ENCODE measurements at places on chromosomes 1 and 21.

DNA sequence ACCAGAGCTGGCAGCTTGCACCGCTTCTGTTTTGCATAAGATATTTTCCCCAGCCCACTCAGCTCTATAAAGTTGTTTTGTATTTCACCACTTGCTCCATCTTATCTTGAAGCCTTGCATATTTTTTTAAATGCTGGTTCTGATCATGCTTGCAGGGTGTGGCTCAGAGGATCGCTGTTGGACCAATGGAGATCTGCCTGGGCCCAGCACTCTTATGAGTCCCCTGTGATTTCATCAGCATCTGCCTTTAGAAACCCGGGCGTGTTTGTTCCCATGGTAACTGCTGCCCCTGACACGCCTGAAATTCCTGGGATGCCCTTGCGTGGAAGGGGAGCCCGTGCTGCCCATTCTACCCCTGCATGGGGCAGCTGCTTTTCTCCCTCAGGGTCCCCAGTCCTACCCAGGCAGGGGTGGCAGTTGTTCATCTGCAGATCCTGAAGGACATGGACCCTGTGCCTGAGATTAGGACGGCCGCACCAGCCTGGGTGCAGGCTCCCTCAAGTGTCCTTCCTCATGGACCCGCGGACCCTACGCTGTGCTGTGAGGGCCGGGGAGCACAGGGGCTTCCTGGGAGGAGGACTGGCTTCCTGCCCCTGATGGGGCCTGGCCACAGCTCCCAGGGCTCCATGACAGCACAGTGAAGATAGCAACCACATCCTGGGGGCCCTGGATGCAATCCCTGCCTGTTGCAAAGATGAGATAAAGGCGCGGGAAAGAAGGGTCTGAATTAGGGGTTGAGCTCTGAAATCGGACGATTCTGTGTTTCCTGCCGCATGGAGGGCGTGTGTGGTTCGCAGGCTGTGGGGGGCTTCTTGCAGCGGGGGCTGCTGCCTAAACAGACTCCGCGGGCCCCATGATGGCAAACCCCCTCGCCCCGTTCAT is 226.5 kb downstream of the SDCCAG8 start:
- no peak for DNase-seq

- no peak for DNase-seq
These were observed 45.9 kb downstream of the SYF2 start for GRCh38 chr1:25186161-25187007.

DNA sequence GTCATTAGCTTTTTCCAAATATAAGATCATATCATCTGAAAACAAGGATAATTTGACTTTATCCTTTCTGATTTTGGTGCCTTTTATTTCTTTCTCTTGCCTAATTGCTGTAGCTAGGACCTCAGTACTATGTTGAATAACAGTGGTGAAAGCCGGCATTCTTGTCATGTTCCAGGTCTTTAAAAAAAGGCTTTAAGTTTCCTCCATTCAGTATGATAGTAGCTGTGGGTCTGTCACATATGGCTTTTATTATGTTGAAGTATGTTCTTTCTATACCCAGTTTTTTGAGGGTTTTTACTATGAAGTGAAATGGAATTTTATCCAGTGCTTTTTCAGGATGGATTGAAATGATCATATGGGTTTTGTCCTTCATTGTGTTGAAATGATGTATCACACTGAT is 115.8 kb downstream of the DUSP10 start:
- no peak for DNase-seq

- no peak for DNase-seq
These were observed 15.3 kb downstream of the VAV3 start for GRCh38 chr1:107949467-107950253.

GRCh38 chr1:161981735-161982506 is 41.7 kb downstream of the OLFML2B start:
- DNase-seq = no peak

GRCh38 chr1:112255080-112255479 is 140.9 kb upstream of the CTTNBP2NL start:
- DNase-seq = no peak

- DNase-seq = no peak
These were observed 125.0 kb upstream of the IVNS1ABP start for GRCh38 chr1:185442050-185442449.

DNA sequence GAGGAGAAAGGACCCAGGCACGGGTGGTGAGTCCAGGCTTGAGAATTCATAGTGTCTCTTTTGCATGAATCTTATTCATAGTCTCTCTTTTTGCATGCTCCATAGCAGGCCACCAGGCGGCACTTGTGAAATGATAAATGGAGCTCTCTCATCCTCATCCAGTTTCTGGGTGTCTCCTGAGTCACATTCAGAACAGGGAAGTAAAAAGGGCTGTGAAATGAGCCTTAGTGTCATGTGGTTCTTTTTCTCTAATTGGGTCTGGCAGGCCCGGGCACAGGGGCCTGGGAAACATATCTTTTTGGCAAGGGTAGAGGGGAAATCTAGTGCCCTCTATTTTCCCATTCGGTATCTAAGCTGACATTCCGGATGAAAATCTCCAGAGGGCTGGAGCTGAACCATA is 19.1 kb upstream of the NCF2 start:
- DNase-seq = no peak

GRCh38 chr1:164534863-164535610 is 23.9 kb upstream of the PBX1 start:
- DNase-seq = no peak

DNA sequence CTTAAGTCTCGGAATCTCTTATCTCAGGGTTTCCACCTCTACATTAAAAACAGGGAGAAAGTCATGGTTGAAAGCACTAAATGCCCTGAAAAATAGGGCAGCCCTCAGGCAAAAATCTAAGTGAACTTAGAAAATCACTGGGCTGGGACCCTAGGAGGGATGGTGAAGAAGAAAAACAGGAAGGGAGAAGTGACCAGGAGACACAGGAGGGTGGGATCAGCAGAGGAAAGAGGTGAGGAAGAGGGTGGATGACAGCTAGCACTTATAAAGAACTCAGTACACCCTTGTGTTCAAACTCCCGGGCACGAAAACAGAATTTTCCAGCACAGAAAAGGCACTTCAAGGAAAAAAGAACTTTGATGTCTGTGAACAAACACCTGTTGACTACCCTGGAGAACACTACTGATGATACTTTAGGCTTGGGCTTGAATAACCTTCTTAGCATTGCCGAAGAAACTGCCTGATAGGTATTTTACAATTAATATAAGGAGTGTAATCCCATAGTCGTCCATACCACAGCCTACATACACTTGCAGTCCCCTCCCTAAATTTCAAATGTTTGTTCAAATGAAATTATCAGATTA is 2.0 kb downstream of the CHML start:
- DNase-seq = no peak

DNA sequence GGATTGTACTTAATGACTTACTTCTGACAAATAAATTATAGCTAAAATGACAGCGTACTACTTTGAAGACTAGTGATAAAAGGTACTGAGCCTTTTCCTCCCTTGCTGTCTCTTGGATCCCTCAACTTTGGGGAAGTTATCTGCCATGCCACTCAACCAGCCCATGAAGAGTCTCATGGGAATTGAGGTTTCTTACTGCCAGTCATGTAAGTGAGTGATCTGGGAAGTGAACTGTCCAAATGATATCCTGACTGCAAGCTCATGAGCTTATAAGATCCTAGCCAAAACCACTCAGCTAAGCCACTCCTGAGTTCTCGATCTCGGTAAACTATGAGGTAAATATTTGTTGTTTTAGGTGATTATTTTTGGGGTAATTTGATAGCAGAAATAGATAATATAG is 247.8 kb downstream of the NCAM2 start:
- no peak for DNase-seq

GRCh38 chr1:53376742-53377437 is 49.0 kb upstream of the LRP8 start:
- DNase-seq = no peak

DNA sequence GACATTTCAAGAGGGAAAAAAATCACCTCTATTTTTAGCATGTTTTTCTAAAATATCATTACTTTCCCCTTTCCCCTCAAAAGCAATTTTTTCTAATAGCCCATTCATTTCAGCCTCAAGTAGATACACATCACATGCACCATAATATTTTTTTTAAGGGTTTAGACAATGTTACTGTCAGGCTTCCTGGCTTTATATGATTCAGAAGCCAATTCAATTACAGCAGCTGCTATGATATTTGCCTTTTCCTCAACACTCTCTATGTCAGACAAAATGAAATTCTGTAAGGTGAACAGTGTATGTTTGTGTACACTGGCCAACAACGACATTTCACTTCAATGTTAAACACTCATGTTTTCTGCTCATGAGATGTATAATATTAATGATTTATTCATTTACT is 46.5 kb downstream of the OMA1 start:
- no peak for DNase-seq

DNA sequence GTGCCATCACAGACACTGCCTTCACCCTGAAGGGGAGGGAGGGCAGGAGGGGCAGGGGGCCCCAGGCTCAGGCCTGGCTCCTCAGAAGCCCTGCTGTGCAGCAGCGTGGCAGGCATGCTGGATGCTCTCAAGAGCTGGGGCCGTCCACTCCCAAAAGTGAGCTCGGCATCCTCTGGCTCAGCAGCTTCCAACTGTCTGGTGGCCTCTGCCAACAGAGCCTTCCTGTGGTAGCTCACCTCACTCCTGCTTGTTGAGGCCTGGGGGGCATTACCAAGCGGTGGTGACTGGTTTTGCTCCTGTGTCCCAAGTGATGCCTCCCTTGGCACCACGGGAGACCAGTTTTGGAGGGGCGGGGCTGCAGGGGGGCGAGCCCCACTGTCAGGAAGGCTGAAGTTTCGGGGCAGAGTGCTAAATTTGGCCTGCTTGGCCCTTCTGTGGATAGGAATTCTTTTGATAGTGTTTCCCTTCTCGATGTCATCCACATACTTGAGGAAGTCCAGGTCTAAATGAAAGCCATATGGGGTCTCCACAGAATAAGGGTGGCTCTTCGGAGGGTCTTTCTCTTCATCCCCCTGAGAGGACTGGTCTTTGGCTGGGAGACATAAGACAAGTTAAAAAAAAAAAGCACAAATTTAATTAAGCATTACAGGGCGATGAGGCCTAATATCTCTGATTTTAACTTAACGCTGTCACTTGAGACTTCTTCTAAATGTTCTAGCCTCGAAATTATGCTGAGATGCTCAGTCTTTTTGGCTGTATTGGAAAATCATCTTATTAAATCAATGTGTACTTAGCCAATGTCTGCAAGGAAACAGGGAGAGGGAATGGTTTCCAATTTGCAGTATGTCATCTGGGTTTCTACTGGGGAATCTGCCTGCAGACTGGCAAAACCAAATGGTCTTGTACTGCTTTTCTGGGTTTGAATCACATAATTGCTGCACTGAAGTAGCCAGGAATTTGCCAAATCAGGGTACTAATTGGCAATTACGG is 44.4 kb downstream of the KANK4 start:
- no peak for DNase-seq

DNA sequence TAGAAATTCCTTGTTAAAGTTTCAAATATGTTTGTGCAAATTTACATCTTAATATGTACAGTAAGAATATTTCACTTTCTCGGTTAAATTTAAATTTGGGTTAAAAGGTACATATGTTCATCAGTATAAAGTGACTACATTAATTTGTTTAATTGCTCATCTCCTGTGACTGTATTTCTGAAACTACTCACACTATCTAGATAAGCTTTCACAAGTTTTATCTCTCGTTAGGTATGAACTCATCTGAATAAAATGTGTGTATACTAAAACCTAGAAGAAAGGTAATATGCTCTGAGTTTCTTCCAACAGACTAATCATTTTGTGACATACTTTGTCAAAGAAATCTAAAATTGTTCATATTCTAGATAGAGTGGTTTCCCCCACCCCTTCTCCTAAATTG is 150.7 kb downstream of the PATJ start:
- no peak for DNase-seq

- no peak for DNase-seq
These were observed 9.1 kb upstream of the PSMB2 start for GRCh38 chr1:35650416-35650815.

DNA sequence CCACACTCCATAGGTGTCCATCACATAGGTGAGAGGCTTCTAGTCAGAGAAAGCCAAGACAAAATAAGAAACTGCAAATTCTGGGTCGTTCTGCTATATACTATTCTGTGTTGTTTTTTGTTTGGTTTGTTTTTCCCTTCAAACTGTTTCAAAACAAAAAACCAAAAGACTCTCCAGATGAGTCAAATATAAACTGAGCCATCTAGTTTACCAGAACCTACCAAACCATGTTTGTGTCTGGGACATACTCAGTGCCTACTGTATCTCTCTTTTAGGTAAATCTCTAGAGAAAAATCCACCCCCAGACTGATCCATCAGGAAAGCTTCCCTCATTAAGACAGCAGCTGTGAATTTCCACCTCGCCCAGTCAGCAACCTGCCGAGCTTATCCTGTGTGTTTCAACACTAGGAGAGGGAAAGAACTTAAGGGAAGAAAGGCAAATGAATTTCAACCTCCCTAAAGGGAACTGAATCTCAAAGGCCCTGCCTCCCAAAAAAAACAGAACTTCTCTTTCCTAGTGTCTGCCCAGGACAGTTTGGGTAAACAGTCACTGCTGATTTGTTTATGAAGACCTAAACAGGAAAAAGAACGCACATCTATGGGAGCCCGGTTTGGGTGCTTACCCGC is 17.2 kb downstream of the PPT1 start:
- DNase-seq = no peak

GRCh38 chr1:98906809-98907208 is 97.9 kb downstream of the PLPPR5 start:
- DNase-seq = no peak

DNA sequence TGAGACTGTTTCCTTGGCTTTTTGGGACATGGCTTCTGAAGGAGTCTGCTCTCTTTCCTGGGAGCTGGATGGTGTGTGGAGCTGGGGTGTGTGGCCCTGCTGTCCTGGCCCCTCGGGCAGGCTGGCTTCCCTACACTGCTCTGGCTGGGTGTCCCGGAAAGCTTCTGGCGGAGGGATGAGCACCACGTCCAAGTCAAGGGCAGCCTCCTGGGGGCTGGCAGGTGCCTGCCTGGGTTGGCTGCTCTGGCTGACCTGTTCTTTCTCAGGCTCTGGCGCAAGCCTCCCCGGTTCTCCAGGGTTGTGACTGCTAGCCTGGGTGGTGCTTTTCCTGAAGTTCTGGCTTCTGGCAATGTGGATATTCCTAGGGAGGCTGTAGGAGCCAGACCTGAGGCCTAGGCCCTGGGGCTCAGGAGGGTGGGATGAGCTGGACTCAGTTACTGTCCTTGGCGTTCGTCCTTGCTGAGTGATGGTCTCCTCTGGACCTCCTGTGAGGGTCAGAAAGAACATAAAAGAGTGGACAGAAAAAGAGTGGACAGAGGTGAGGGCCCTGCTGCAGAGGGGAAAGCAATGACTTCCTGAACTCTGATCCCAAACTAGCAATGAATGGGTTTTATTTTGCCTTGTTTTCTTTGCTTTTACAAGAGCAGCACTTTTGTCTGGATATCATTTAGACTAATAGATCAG is 9.4 kb downstream of the C1orf116 start:
- DNase-seq = no peak

DNA sequence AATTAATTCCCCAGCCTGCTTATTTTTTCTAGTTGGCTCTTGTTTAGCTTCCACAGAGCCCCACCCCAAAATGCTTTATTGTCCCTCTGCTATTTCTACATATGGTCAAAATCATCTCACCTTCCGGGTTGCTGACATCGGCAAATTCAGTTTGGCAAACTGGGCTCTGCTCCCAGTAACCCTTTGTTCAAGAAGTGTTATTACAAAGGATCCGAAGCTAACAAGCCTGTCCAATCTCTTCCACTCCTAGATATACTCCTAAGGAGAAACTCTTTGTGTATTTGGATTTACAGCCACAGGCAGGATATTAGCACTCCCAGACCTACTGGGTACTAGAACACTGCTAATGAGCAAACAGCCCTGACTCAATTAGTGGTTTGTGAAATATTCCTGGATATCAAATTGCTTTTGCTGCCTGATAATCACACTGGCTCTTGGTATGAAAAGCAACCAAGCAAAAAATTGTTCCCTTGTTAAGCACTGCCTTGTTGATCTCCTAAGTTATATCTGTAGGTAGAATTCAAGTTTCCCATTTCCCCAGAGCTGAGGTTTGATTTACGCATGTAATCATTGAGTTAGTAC is 4.0 kb downstream of the JUN start:
- no peak for DNase-seq

All from stimulated activated CD8-positive, alpha-beta memory T cell treated with anti-CD3 and anti-CD28 coated beads, Interleukin-2, amount 100 ng/mL, for 1 hour (primary cell).